Upper lobe of left lung (tissue), 6 donors: ENCODE measurements at places on chromosomes 1 and 21.

- H3K4me1 ChIP-seq: no peaks in the 10 kb centered on the region
- DNase-seq: no peak
- H3K36me3 ChIP-seq: no peaks in the 10 kb centered on the region
- H3K27ac ChIP-seq: no peak overlapping the region
- H3K4me3 ChIP-seq: no peak overlapping the region
These were observed 179.8 kb upstream of the GALNT2 start for GRCh38 chr1:229887043-229887822.

- H3K27ac ChIP-seq: no peak overlapping the region
- DNase-seq: no peak
- no peaks in the 10 kb centered on the region for H3K36me3 ChIP-seq
- H3K27me3 ChIP-seq: no peaks in the 10 kb centered on the region
- no peak overlapping the region for H3K4me3 ChIP-seq
- H3K4me1 ChIP-seq: no peaks in the 10 kb centered on the region
These were observed 95.5 kb upstream of the IVNS1ABP start for GRCh38 chr1:185412385-185413087.

DNA sequence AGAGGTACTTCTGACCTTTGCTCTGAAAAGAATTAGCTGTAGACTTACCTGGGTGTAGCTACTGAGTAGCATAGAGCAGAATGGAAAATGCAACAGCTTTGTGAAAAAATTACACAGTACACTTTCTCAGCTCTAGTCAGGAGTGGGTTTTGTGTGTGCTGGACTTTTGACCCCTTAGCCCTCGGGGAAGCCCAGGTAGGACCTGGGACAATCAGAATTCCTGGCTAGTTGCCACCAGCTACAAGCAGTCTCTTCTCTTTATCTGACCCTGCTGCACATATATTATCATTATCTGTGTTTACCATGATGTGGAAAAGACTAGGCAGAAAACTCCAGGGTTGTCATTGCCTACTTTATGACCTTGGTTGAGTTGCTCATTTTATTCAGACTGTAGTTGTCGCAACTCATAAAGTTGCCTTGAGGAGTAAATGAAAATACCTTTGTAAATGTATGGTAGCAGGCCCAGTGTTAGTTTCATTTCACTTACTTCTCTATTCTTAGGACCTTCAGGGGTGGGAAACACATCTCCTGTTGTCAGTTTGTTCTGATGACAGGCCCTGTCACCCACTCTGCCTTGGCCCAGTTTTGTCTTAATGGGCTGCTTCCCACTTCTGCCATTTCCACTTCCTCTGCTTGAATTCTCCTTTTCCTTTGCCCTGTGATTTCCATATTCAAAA, 5.4 kb downstream of the NEK7 start:
- H3K4me1 ChIP-seq: peaks cover 54% of the 10 kb centered on the region
- H3K27me3 ChIP-seq: no peaks in the 10 kb centered on the region
- H3K27ac ChIP-seq: peak overlapping the region; percentile 51
- peak; percentile 47 for DNase-seq
- no peaks in the 10 kb centered on the region for H3K36me3 ChIP-seq

GRCh38 chr1:10494418-10494753, 19.6 kb downstream of the PEX14 start:
- DNase-seq: no peak
- H3K27ac ChIP-seq: no peak overlapping the region
- H3K4me1 ChIP-seq: peaks cover 14% of the 10 kb centered on the region

GRCh38 chr1:113185463-113186104, 112.6 kb downstream of the LRIG2 start:
- H3K4me1 ChIP-seq: no peaks in the 10 kb centered on the region
- no peak overlapping the region for H3K27ac ChIP-seq
- H3K4me3 ChIP-seq: no peak overlapping the region
- no peaks in the 10 kb centered on the region for H3K27me3 ChIP-seq
- DNase-seq: no peak

GRCh38 chr21:22223385-22223784, 1225.2 kb downstream of the NCAM2 start:
- no peak for DNase-seq
- H3K36me3 ChIP-seq: no peaks in the 10 kb centered on the region
- H3K4me3 ChIP-seq: no peak overlapping the region
- no peaks in the 10 kb centered on the region for H3K4me1 ChIP-seq

DNA sequence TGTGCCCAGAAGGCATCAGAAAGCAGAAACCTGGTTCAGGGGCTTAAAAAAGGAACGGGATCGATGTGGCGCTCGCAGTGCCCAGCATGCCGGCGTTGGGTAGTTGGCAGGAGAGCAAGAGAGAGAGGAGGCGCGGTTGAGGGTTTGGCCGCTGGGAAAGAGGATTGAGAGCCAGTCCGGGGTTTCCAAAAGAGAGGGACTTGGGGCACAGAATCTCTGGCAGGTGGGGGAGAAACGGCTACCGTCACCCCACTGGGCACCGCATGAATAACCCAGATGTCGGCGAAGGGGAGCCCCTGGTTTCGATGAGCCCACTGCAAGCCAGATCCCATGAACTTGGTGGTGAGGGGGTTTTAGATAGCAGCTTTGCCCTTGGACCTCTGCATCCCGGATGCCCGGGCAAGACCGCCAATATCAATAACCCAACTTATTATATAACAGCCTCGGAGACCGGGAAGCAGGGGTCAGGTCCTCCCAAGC, 60.4 kb upstream of the ACOT11 start:
- DNase-seq: no peak
- H3K4me1 ChIP-seq: peaks cover 16% of the 10 kb centered on the region
- no peaks in the 10 kb centered on the region for H3K36me3 ChIP-seq

DNA sequence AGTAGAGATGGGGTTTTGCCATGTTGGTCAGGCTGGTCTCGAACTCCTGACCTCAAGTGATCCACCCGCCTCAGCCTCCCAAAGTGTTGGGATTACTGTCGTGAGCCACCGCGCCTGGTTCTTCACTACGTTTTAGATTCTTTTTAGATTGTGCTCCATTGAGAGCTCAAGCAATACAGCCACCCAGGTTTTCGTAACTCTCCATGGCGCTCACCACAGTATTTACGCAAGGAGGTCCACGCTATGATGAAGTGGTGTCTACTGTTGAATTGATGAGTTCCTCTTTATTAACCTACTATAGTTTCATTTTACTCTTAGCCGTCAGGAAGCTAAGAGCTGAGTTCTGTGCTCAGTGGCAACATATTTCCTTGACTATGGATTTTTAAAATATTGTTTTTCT, 1.8 kb upstream of the KIF1B start:
- no peaks in the 10 kb centered on the region for H3K36me3 ChIP-seq
- H3K27ac ChIP-seq: no peak overlapping the region
- H3K27me3 ChIP-seq: no peaks in the 10 kb centered on the region
- H3K4me1 ChIP-seq: peaks cover 33% of the 10 kb centered on the region

- H3K27ac ChIP-seq: no peak overlapping the region
- H3K4me1 ChIP-seq: no peaks in the 10 kb centered on the region
- no peaks in the 10 kb centered on the region for H3K36me3 ChIP-seq
- H3K27me3 ChIP-seq: no peaks in the 10 kb centered on the region
These were observed 100.7 kb downstream of the KCTD3 start for GRCh38 chr1:215667761-215668160.

- no peaks in the 10 kb centered on the region for H3K36me3 ChIP-seq
- no peak for DNase-seq
- no peak overlapping the region for H3K27ac ChIP-seq
- H3K4me1 ChIP-seq: no peaks in the 10 kb centered on the region
- no peaks in the 10 kb centered on the region for H3K27me3 ChIP-seq
These were observed 68.5 kb downstream of the GPR88 start for GRCh38 chr1:100606438-100606837.

DNA sequence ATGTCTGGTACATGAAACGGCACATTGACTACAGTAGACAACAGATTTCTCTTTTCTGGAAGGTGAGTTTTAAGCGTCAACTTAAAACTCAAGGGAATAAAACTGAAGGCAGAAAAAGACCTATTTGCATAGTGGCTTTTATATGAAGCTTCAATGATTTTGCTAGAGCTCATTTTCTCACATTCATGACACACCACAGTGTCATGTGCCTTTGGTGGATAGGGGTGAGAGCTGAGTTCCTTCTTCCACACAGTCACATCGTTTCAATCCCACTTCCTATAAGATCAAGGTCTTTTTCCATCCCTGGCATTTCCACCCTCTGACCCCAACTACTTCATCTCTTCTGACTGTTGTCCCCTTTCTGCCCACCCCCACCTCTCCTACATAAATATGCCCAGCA, 31.0 kb downstream of the IL12RB2 start:
- no peaks in the 10 kb centered on the region for H3K36me3 ChIP-seq
- no peak for DNase-seq
- H3K27me3 ChIP-seq: no peaks in the 10 kb centered on the region
- no peak overlapping the region for H3K27ac ChIP-seq
- H3K4me3 ChIP-seq: no peak overlapping the region
- no peaks in the 10 kb centered on the region for H3K4me1 ChIP-seq

DNA sequence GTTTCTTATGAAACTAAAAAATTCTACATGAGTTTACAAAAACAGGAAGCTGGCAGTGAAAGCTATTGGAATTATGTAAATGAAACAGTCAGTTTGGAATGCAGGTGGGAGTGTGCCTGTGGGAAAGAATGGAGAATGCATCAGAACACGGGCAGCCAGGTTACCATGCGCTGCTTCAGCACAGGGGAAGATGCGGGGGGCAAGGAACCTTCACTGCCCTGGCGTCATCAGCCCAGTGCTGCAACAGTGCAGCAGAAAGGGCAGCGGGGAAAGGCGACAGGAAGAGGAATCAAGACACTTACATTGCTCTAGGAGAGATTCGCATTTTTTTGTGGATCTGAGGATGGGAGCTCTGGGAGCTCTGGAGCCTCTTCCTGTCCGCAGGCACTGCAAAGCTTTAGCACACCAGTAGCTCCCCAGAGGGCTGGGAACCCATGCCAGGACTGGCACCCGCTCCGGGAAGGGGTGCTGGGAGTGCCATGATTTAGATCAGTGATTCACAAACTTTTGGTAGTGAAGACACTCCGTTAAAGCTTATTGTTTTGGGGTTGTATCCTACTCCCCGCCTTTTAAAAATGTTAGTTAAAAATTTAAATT, 64.1 kb upstream of the WDR26 start:
- peak; percentile 31 for DNase-seq
- no peaks in the 10 kb centered on the region for H3K27me3 ChIP-seq
- peaks cover 35% of the 10 kb centered on the region for H3K4me1 ChIP-seq
- peak overlapping the region; percentile 79 for H3K27ac ChIP-seq
- H3K4me3 ChIP-seq: no peak overlapping the region

DNA sequence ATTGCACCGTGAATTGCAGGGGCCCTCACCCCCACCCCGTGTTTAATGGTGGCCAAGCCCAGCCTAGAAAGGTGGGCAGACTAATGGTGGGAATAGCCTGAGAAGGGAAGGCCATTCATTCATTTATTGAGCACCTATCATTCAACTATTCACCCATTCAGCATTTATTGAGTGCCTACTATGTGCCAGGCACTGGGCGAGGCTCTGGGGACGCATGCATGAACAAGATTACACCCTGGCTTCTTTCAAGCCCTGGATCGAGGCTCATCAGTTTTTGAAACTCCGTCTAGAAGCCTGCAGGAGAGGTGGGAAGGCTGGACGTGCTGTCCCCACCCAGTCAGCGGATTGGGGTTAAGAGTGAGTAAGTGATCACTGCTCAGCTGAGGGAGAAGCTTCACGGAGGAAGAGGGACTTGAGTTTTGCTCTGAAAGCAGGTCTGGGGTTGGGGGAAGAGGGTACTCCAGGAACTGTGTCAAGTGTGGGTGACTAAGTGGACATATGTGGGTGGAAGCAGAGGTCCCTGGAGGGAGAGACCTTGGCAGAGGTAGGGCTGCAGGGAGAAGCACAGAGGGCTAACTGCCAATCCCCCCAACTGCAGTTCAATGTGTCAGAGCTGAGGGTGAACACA, 35.6 kb downstream of the MEF2D start:
- H3K36me3 ChIP-seq: peaks cover 54% of the 10 kb centered on the region
- no peaks in the 10 kb centered on the region for H3K27me3 ChIP-seq
- no peak for DNase-seq
- H3K4me1 ChIP-seq: peaks cover 15% of the 10 kb centered on the region

GRCh38 chr1:228083871-228084278, 1.4 kb downstream of the ARF1 start:
- H3K4me3 ChIP-seq: peak overlapping the region; percentile 67
- no peaks in the 10 kb centered on the region for H3K27me3 ChIP-seq
- H3K4me1 ChIP-seq: peaks cover 58% of the 10 kb centered on the region
- H3K36me3 ChIP-seq: no peaks in the 10 kb centered on the region
- DNase-seq: peak; percentile 36
